ENCODE measurements at places on chromosomes 6 and 20.

DNA sequence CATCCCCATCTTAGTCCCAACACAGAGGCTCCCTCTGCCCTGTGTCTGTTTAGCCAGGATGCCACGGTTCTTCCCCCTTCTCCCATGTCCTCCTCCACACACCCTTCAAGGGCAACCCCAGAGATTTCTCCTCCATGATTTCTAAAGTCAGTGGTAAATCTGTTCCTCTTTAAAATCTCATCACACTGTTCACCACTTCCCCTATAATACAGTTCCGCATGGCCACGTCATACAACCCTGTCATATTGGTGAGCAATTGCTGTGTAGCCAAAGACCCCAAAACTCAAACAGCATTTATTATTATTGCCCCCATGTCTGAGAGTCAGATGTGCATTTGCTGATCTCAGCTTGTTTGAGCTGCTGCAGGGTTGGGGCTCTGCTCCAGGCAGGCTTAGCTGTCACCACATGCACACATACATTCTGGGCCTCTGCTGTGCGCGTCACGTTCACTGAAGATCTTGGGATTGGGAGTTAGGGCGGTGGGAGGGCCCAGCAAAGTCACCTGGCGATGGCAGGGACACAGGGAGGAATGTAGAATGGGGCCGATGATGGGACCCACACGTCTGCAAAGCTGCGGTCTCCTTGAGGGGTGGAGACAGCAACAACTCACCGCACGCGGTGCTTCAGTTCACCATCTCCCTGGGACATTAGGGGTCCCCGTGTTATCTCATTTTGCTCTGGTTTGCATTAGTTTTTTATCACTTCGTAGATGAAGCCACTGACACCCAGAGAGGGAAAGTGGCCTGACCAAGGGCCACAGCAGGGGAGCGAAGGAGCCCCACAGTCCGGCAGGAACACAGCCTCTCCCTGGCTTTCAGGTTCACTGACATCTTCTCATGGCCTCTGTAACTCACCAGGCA is 36.9 kb upstream of the CD93 start:
- no peak for DNase-seq

DNA sequence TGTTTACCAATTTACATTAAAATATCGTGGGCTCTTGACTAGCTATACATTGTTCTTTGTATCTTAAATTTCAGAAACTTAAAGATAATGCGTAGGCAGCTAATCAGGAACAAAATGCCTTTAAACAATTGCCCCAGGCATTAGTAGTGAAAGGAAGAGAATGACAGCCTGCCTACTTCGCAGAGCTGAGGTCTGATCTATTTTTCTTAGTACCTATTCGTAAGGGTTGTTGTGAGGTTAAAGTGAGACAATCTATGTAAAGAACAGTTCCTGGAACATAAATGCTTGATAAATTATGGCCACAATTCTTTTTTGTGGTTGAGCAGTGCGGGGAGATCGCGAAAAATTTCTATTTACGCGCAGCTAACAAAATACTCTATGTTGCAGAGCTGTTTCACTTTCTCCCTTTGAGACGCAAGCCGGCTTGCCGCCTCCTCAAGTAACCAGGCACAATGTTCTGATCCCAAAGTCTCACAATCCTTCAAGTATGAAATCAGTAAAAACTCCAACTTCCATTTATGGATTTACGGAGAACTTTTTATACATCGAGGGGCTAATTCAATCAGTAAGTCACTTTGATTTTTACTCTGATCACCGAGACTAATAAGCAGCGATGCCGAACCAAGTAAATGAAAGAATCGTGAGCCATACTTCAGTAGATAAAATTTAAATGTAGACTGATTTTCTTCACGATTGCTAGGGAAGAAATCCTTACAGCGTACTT is 878 bp upstream of the PNRC1 start:
- DNase-seq: peak; percentile 64

DNA sequence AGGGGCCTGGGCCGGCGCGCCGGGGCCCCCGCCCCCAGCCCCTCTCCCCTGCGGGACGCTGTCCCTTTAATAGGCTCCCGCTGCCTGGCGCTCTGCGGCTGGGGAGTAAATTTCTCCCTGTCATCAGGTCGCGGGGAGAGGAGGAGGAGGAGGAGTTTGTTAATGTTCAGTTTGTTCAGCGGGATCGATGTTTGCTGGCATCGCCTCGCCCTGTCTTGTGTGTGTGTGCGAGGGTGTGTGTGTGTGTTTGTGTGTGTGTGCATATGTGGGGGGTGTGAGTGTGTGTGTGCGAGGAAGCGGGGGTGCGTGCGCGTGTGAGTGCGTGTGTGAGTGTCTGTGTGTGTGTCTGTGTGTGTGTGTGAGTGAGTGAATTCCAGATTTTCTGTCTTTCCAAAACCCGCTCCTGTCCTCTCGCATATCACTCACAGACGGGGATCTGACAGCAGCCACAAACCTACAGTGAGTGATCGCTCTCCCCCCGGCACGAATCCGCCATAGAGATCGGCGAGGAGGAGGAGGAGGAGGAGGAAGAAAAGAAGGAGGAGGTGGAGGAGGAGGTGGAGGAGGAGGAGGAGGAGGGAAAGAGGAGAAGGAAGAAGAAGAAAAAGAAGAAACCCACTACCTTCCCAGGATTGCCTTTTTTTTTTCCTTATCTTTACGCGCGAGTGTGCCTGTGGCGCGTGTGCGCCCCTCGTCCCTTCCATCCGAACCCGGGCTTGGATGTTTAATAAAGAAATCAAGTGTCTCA is at the start of gene TSHZ2:
TSS of gene TSHZ2 (plus strand) at position 169 of the 748 bp plus-strand sequence. CDS start 936 bp downstream, outside the sequence.
- peak; percentile 81 for DNase-seq

DNA sequence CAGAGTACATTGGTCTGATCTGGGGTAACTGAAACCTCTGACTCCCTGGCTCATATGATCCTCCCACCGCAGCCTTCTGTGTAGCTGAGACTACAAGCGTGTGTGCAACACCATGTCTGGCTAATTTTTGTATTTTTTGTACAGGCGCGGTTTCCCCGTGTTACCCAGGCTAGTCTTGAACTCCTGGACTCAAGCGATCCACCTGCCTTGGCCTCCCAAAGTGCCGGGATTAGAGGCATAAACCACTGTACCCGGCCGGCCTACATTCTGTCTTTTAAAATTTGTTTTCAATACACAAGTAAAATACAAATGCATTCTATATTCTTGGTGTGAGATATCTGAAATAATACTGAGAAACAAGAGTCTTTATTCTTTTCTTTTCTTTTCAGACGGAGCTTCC is 1.7 kb upstream of the CBFA2T2 start:
- no peak for DNase-seq

DNA sequence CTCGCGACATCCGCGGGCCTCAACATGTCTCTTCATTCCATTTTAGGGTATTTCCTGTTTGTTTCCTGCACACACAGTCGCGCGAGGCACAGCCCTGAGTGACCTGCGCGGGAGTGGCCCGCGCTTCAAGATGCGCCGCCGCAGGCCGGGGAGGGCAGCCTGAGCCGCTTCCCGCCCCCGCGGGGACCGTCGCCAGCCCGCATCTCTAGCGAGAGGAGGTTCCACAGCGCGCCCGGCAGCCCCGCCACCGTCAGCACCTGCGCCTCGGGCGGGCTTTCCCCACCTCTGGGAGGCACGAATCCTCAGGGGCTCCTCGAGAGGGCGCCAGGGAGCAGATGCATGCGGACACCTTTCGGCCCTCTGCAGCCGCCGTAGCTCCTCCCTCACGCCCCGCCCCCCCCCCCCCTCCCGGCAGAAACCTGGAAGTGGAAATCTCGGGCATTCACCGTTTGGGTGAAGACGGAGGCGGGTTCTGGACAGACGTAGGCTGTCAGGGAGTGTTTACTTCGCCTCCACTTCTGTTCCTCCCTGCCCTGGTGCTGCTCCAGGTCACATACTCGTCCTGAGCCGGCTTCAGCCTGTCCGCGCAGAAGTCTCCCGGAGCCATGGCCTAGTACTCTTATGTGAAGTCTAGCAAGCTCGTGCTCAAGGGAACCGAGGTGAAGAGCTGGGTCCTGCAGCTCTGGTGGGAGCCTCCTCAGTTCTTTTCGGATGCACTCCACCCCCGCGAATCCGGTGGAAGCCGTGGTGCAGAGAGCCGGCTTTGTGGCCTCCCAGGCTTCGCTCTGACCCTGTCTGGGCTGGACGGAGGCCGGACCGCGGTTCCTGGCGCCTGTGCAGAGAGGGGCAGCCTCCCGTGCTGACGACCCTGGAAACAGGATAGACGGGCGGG is 880.5 kb upstream of the DEFB115 start:
- peak; percentile 89 for DNase-seq

All from femur (tissue), 1 donor.